ENCODE measurements at places on chromosomes 6 and 20.

- DNase-seq = no peak
These were observed 400.8 kb upstream of the CHD6 start for GRCh38 chr20:42018979-42019378.

GRCh38 chr6:113879186-113880096, 22.3 kb downstream of the MARCKS start:
- DNase-seq = peak; percentile 91

DNA sequence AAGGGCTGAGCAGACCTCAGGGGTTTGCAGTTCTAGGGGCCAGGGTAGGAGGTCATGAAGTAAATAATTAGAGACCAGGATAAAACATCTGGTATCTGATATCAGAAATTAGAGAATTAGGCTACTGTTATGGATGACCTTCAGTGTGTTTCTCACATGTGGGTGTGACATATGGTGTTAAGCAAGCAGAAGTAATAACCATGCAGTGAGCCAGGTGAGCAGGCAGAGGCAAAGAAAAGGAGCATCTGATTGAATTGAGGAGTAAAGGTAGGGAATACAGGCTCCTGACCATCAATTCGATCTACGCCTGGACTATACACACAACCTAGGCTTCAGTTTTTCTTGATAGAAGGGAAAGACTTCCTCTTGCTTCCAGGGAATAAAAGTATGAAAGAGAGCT, 34.7 kb upstream of the MAP3K7 start:
- DNase-seq = no peak

DNA sequence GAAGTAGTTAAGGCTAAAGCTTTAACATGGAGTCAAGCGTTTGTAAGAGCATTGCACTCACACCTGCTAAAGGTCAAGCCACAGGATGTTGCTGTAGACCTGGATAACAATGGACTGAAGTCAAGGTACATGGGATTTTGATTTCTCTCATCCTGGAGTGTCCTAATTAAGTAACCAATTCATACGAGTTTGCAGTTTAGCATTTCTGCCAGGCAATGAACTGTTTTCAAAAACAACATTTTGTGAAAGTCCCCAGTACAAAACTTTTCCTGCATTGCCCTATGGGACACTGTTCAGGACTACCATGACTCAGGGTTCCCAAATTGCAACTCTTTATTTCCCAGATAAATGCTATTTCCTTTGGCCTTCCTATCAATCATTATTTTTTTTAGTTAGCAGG, 17.4 kb upstream of the SIRPB1 start:
- no peak for DNase-seq

DNA sequence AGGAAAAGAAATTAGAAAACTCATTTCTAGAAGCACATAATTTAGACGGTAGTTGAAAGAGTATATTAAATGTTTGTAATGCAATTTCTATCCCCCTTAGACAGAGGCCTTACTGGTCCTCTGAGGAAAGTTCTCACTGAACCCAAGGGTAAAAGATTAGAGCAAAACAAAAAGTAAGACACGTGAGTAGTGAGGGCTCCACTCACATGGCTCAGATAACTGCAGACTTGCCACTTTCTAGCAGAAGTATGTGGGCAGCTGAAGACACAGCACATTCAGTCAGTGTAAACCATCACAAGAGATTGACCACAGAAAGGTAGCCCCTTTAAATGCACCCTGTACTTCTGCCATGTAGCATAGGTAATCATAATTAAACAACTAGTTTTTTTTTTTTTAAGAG, 193.8 kb downstream of the BTBD9 start:
- no peak for DNase-seq

Measured in stomach (tissue), 19 donors.